Skin of body (tissue), 3 donors: ENCODE measurements at places on chromosomes 3 and 15. TPM values are rescaled to one million over a fixed set of nuclear protein-coding genes. Genes with fewer than 3 reads are reported as not detected.

Gene SSUH2
- 0.39 TPM for total RNA-seq

Gene KLF13
- total RNA-seq = 30.8 TPM

Gene ATP13A5
- total RNA-seq = 3.7 TPM

Gene REC114
- total RNA-seq = not detected

Gene TP63
- total RNA-seq = 86.9 TPM

Gene FAM227B
- total RNA-seq = 4.7 TPM

Gene ECE2
- total RNA-seq = not detected

Gene TFDP2
- 43.7 TPM for total RNA-seq

Gene SMCO1
- total RNA-seq = 0.79 TPM

Gene CCDC13
- total RNA-seq = 0.69 TPM

Gene MUSTN1
- 9.6 TPM for total RNA-seq

Gene PLSCR4
- 54.4 TPM for total RNA-seq

Gene PLA2G4D
- 4.8 TPM for total RNA-seq

Gene LIPC
- total RNA-seq = 0.30 TPM

Gene TRIM59
- 17.1 TPM for total RNA-seq

Gene SENP7
- total RNA-seq = 41.3 TPM

Gene CLK3
- total RNA-seq = 41.1 TPM

Gene SLC12A8
- total RNA-seq = 4.3 TPM

Gene NR2E3
- 0.79 TPM for total RNA-seq

Gene PCBP4
- total RNA-seq = 13.6 TPM

Gene ACOX2
- total RNA-seq = 15.8 TPM
